ENCODE measurements at places on chromosomes 6 and 20. TPM values are rescaled to one million over a fixed set of nuclear protein-coding genes. Genes with fewer than 3 reads are reported as not detected.

GRCh38 chr20:47003223-47003622 is 108.6 kb downstream of the EYA2 start:
- peaks cover 24% of the 10 kb centered on the region for H3K4me1 ChIP-seq
- DNase-seq = peak; percentile 30
- H3K27me3 ChIP-seq = peaks cover 50% of the 10 kb centered on the region
- no peak overlapping the region for H3K27ac ChIP-seq
- no peak overlapping the region for H3K4me3 ChIP-seq
- peaks cover under 1% of the 10 kb centered on the region for H3K36me3 ChIP-seq

DNA sequence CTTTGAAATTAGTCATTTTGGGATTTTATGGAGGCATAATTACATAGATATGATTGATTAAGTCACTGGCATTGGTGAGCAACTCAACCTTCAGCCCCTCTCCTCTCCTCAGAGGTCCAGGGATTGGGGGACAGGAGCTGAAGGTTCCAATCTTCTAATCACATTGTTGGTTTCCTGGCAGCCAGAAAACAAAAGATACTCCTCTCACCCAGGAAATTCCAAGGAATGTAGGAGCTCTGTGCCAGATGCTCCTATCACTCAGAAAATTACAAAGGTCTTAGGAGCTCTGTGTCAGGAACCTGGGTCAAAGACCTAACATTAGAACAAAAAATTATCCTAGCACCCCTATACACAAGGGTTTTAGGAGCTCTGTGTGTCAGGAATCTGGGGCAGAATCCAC is 679.7 kb upstream of the ID4 start:
- no peaks in the 10 kb centered on the region for H3K36me3 ChIP-seq
- H3K4me3 ChIP-seq = no peak overlapping the region
- no peaks in the 10 kb centered on the region for H3K27me3 ChIP-seq
- no peak overlapping the region for H3K27ac ChIP-seq
- DNase-seq = no peak
- H3K4me1 ChIP-seq = no peaks in the 10 kb centered on the region

Gene SLC16A10
- 1.4 TPM for total RNA-seq

- H3K4me1 ChIP-seq = peaks cover 8% of the 10 kb centered on the region
- no peak overlapping the region for H3K4me3 ChIP-seq
- H3K27ac ChIP-seq = no peak overlapping the region
- no peaks in the 10 kb centered on the region for H3K36me3 ChIP-seq
Measured at GRCh38 chr6:89574910-89575561, 63.5 kb downstream of the LYRM2 start.

DNA sequence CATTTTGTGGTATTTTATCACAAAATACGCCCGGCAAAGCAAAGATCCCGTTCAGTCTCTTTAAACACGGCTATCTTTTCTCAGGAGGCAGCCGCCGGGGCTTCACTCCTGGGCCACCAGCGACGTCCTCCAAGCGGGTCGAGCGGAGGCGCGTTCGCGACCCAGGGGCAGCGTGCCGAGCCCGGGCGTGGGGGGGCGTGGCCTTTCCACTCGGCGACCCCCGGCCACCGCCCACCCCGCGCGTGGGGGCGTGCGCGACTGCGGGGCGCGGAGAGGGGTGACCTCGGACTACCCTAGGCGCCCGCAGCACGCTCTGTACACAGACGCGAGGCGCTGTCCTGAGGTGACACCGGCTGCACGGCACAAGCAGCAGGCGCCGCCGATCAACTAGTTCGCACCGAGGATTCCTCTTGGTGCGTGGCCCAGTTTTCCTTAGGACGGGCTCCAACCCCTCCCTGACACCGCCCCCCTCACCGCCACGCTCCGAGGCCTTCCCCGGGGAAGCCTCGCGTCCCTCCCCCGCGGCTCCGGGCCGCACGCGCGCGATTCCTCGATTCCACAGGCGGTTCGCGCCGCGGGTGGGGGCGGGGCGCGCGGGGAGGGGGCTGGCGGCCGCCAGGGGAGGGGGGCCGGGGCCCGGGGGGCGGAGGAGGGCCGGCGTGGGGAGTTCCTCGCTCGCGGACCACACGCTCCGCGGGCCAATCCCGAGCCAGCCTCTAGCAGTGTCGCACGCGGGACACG is 1.1 kb upstream of the JARID2 start:
- H3K36me3 ChIP-seq = peaks cover 15% of the 10 kb centered on the region
- peaks cover 13% of the 10 kb centered on the region for H3K4me1 ChIP-seq
- H3K27me3 ChIP-seq = no peaks in the 10 kb centered on the region
- DNase-seq = peak; percentile 67
- peak overlapping the region; percentile 96 for H3K27ac ChIP-seq

DNA sequence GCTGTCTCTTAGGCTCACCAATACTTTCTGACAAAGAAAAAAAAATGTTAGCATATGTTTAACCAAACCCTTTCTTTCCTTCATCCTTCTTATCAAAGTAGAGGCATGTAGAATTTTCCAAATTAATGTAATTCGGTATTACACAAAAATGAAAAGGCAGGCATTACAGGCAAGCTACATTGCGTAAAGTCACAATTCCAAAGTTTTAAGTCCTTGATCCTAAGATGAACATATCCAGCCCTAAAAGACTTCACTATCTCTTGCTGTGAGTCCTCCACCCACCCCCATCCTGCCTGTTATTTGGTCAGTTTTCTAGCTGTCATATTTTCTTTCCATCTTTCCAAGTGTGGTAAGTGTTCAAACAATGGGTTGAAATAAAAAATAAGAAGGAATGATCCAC is 12.1 kb upstream of the TENT5A start:
- peaks cover 2% of the 10 kb centered on the region for H3K27me3 ChIP-seq
- no peak for DNase-seq
- H3K36me3 ChIP-seq = no peaks in the 10 kb centered on the region

Gene BYSL
- 24.8 TPM for total RNA-seq

Gene ELOVL5
- total RNA-seq = 157 TPM

Gene BTNL2
- total RNA-seq = not detected

DNA sequence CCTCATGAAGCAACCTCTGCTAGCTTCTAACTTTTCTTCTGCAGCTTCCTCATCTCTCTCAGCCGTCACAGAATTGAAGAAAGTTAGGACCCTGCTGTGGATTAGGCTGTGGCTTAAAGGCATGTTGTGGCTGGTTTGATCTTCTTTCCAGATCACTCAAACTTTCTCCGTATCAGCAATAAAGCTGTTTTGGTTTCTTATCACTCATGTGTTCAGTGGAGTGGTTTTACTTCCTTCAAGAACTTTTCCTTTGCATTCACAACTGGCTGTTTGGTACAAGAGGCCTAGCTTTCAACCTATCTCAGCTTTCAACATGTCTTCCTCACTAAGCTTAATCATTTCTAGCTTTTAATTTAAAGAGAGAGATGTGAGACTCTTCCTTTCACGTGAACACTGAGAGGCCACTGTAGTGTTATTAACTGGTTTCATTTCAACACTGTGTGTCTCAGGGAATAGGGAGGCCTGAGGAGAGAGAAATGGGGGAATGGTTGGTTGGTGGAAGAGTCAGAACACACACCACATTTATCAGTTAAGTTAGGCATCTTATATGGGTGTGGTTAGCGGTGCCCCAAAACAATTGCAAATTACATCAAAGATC is 17.2 kb downstream of the ZSCAN23 start:
- no peak overlapping the region for H3K4me3 ChIP-seq
- H3K27ac ChIP-seq = no peak overlapping the region
- no peak for DNase-seq
- peaks cover 17% of the 10 kb centered on the region for H3K4me1 ChIP-seq
- peaks cover 54% of the 10 kb centered on the region for H3K27me3 ChIP-seq

Gene FAM209B
- total RNA-seq = 0.91 TPM

GRCh38 chr6:1473166-1473565 is 83.8 kb downstream of the FOXF2 start:
- H3K27ac ChIP-seq = no peak overlapping the region
- peaks cover 18% of the 10 kb centered on the region for H3K27me3 ChIP-seq
- H3K4me3 ChIP-seq = no peak overlapping the region
- no peak for DNase-seq

GRCh38 chr20:53656293-53657202 is 62.9 kb upstream of the ZNF217 start:
- peak overlapping the region; percentile 25 for H3K4me3 ChIP-seq
- peaks cover 72% of the 10 kb centered on the region for H3K4me1 ChIP-seq
- H3K27ac ChIP-seq = peak overlapping the region; percentile 45
- H3K36me3 ChIP-seq = no peaks in the 10 kb centered on the region
- no peaks in the 10 kb centered on the region for H3K27me3 ChIP-seq

DNA sequence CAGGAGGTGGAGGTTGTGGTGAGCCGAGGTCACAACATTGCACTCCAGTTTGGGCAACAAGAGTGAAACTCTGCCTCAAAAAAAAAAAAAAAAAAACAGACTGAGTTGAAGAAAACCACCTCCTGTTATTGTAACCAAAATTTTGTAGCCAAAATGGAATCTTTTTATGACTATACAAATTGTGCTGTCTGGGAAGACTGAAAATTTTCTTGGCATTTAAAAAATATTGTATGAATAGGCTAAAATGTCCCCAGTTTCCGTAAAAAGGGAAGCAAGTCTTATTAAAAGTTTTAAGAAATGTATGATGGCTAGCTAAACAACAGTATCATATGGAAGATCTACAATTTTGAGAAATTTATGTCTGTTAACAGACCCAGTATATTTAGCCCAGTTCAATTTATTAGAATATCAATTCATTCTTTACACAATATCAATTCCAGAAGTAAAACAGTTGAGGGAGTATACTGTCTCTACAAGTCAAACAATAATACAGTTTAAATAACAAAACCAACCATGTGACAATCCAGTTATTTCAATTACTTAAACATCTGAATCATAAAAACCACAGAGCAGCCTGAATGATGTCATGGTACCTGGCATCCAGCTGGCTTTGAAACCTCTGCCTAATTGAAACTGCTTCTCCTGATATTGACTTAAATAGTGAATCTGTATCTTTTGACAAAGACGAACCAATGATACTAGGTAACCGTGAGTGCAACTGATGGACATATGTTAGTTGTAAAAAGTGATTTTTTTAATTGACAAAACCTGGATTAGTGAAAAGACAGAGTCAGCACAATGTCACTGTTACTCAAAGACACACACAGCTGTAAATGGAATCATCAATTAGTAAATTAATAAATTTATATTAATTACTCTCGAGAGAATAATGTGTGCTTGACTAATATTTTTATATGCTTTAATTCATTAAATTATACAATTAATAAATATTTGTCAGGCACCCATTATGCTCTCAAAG is 166.6 kb upstream of the MARCKS start:
- no peak for DNase-seq
- no peak overlapping the region for H3K4me3 ChIP-seq
- H3K36me3 ChIP-seq = no peaks in the 10 kb centered on the region

DNA sequence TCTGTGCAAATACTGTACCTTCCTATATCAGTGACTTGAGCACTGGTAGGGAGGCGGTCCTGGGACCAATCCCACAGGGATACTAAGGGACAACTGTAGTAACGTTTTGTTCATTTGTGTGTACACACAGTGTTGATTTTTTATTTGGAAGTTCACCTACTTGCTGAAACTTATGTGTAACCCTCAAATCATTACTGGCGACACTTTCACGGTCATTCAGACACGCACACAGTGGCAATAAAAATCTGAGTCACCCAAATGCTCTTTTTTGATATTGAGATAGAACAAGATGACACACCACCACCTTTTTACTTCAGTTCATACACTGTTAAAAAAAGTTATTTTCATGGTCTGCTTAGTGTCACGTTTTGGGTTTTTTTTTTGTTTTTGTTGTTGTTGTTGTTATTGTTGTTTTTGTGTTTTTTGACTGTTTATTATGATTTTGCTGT is 79.8 kb downstream of the QKI start:
- H3K4me3 ChIP-seq = no peak overlapping the region
- H3K36me3 ChIP-seq = peaks cover 14% of the 10 kb centered on the region
- DNase-seq = no peak
- no peaks in the 10 kb centered on the region for H3K27me3 ChIP-seq
- no peak overlapping the region for H3K27ac ChIP-seq

DNA sequence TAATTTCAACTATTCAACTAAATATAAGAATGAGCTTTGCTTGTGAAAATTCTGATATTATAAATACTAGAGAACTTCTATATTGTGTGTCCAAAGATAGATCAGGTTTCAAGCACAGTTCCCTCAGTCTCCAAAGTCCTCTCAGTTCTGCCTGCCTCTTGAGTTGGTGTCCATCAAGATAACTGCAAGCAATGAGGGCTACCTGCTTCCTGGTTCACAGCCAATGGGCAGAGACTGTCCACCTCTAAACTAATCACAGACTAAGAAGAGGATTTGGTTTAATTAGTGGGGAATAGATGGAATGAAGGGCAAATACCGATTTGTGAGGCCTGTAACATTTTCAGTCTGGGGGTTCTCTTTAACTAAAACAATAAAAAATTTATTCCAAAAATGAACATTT is 41.3 kb upstream of the LOC128125822 start:
- H3K36me3 ChIP-seq = peaks cover 2% of the 10 kb centered on the region
- DNase-seq = no peak
- H3K4me1 ChIP-seq = peaks cover 36% of the 10 kb centered on the region
- no peaks in the 10 kb centered on the region for H3K27me3 ChIP-seq
- H3K27ac ChIP-seq = no peak overlapping the region

Gene C20orf96
- total RNA-seq = 6.0 TPM

Gene EBF4
- 2.9 TPM for total RNA-seq

DNA sequence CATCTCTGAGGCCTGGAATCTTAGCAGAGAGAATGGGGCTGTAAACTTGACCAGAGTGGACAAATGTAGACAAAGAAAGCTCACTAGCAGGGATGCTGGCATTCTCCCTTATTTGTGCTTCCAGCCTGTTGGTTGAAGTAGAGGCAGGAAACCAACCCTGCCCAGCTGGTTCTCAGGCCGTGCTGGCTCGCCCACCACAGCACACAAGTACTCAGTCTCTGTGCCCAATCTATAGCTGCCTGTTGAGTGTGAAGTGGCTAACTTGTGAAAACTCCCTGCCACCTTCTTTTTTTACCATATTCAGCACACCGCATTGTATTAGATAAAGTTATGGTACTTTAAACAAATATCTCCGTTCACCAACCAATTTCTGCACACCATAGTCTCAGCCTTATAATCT is 37.3 kb downstream of the HDDC2 start:
- no peak overlapping the region for H3K4me3 ChIP-seq
- H3K36me3 ChIP-seq = no peaks in the 10 kb centered on the region
- no peaks in the 10 kb centered on the region for H3K27me3 ChIP-seq
- DNase-seq = no peak
- H3K4me1 ChIP-seq = no peaks in the 10 kb centered on the region

- no peaks in the 10 kb centered on the region for H3K27me3 ChIP-seq
- DNase-seq = no peak
- peaks cover 78% of the 10 kb centered on the region for H3K4me1 ChIP-seq
- peaks cover 28% of the 10 kb centered on the region for H3K36me3 ChIP-seq
- peak overlapping the region; percentile 81 for H3K27ac ChIP-seq
Measured at GRCh38 chr6:166955865-166956443, 396 bp downstream of the RNASET2 start.

GRCh38 chr6:165999279-165999678 is 168.4 kb downstream of the TBXT start:
- H3K27ac ChIP-seq = no peak overlapping the region
- DNase-seq = no peak
- no peaks in the 10 kb centered on the region for H3K4me1 ChIP-seq

GRCh38 chr6:166411721-166412151 is 29.0 kb upstream of the MPC1 start:
- H3K36me3 ChIP-seq = peaks cover 17% of the 10 kb centered on the region
- peak overlapping the region; percentile 26 for H3K4me3 ChIP-seq
- peak overlapping the region; percentile 44 for H3K27ac ChIP-seq
- H3K27me3 ChIP-seq = peaks cover 19% of the 10 kb centered on the region
- peaks cover 57% of the 10 kb centered on the region for H3K4me1 ChIP-seq

GRCh38 chr6:15994814-15995459 is 133.9 kb upstream of the MYLIP start:
- no peaks in the 10 kb centered on the region for H3K27me3 ChIP-seq
- H3K4me3 ChIP-seq = no peak overlapping the region
- no peak overlapping the region for H3K27ac ChIP-seq
- no peaks in the 10 kb centered on the region for H3K36me3 ChIP-seq
